ENCODE measurements at places on chromosomes 2 and 18.

GRCh38 chr2:119282996-119283511 lies 59.4 kb downstream of the STEAP3 start:
- no peak for DNase-seq

GRCh38 chr2:72438364-72438763 lies 290.7 kb upstream of the CYP26B1 start:
- DNase-seq, result no peak

DNA sequence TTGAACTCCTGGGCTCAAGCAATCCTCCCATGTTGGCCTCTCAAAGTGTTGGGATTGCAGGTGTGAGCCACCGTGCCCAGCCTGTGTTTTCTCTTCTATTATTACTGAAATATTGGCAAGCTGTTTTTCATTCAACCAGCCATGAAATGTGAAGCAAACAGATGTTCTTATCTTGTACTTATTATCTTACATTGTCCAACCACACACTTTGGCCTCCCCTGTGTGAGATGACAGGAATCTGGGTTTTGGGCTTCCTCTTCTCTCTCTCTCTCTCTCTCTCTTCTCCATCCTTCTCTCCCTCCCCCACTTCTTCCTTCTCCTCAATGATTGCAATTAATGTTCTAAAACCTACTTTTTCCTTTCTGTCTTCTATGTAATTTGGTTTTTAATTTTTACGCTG lies 33.1 kb downstream of the RAMP1 start:
- no peak for DNase-seq

DNA sequence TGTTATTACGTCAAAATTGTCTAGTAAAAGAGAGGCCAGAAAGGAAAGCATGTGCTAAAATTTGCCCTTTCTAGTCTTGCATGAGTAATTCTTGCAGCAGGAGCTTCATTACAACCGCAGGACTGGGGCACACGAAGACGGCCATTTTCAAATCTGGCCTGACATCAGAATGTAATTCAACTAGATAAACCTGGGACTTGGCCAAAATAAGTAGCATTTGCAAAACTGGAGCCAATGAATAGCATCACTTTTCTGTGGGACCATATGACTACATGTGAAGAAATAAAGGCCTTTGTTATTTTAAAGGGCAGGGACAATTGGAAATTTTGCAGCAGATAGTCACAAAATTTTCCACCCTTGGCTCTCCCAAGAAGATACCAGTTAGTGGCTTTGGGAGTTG lies 3.0 kb upstream of the FZD7 start:
- DNase-seq, result no peak

DNA sequence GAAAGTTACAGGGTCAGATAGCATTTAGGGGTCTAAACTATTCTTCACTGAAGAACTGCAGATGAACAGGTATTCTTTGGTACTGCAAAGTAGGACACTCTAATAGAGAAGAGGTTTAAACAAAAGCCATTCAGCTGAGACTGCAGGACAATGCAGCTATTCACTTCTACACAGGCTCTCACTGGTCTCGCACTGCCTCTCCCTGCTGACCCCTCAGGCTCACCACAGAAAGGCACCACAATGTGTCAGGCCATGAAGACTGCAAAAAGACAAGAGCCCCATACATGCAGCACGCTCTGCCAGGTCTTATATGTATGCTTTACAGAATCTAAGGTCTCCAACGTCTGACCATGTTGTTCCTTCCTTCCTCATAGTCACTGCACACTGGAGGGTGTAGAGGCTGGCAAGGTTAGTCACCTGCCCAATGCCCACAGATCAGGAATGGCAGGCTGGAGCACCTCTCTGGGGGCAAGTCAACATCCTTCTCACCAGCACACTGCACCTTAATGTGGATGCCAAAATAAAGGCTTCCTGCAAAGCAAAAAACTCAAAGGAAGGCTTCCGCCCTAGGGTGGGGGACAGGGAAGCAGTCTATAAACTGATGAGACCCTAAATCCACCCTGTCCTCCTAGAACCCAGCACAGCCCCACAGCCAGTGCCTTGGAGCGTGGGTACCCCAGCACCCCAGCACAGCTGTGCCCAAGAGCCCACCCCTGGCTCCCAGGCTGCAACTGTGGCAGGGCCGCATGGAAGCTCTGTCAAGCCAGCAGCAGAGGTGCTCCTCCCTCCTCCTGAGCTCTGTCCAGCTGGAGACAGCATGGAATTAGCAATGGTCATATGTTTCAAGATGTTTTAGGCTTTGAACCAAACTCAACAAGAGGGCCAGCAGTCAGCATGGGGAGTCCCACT lies 10.7 kb upstream of the RNU4ATAC start:
- no peak for DNase-seq

- DNase-seq, result no peak
Observed at GRCh38 chr18:76431437-76432273, 63.4 kb downstream of the ZNF516 start.

- no peak for DNase-seq
Observed at GRCh38 chr18:65288908-65289307, 461.9 kb upstream of the CDH7 start.

DNA sequence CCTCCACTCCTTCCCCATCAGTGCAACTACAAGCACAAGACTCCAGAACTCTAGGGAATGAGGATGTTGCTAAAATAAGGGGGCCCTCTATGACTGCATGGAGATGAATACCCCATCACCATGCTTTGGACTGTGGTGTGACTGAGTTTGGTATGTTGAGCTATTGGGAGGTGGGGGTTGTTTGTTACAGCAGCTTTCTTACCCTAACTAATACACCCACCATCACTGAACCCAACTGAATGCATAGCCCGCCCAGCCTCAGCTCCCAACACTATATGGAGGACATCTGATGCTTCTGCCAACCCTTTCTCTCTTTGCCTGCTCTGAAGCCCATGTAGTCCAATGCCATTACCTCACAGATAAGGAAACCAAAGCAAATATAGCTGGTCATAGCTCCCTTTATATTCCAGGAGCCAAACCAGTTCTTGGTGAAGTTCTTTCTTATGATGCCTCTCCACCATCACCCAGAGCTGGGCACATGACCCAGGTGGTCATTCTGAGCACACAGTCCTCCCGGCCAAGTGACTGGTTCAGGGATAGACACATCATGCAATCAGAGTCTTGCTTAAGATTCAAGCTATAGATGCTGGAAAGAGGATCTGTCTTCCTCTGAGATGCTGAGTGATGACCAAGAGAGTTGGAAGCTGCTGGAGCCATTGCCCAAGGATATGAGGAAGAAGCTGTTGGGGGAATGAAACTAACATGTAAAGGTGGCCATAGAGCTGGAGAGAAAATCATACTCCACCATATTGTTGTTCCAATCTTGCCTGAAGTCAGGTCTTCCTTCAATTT lies 155.6 kb upstream of the HAAO start:
- no peak for DNase-seq

- no peak for DNase-seq
Observed at GRCh38 chr2:108436976-108437375, 12.0 kb upstream of the GCC2 start.

GRCh38 chr18:432791-433190 lies 67.7 kb downstream of the COLEC12 start:
- no peak for DNase-seq

DNA sequence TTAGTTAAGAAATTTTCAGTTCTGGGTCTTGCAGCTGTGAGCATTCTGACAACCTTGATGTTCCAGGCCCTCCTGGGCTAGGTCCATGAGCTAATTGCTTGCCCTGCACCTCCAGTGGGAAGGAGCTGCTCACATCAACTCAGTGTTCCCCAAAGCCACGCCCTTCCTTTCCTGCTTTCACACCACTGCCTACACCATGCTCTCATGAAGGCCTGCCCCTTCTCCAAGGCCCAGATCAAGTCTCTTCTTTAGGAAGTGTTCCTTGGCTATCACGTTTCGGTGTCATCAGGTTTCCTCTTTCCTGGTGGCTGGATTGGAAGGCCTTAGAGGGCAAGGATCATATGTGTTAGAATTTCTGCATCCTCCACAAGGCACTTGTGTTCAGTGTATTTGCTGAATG lies 18.8 kb downstream of the TMEM127 start:
- no peak for DNase-seq

- DNase-seq, result no peak
Observed at GRCh38 chr2:120245520-120246332, 6.9 kb upstream of the RALB start.

DNA sequence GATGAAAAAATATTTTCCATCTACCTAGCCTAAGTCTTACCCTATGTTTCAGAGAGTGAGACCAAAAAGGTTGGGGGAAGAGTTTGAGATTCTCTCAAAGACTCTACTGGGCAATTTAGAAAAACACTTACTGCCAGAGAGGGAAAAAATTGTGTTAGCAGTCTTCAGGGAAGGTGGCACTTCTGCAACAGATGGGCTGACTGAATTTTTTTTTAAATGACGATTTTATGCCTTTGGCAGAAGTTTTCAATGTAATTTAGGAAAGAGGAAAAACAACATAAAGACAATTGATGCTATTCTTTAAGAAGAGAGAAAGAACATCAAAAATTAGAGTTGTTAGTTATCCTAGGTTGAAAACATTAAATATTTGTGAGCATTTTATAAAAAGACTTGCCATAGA lies 1894.5 kb upstream of the PIK3C3 start:
- DNase-seq, result no peak

DNA sequence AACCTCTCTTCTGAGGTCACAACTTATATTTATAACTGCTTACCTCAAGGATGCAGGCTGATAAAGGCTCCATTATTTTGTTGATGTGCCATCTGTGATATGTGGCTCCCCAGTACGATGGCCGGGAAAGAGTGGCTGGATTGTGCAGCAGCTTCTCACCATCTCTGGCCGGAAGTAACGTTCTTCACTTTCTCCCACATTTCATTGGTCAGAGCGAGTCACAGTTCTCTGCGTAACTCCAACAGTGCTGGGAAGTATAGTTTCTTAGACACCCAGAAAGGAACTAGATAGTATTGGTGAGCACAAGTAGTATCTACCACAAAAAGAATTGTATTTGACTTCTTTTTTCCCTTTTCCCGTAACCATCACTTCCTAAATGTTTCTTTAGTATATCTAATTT lies 28.7 kb downstream of the ZSWIM2 start:
- no peak for DNase-seq

DNA sequence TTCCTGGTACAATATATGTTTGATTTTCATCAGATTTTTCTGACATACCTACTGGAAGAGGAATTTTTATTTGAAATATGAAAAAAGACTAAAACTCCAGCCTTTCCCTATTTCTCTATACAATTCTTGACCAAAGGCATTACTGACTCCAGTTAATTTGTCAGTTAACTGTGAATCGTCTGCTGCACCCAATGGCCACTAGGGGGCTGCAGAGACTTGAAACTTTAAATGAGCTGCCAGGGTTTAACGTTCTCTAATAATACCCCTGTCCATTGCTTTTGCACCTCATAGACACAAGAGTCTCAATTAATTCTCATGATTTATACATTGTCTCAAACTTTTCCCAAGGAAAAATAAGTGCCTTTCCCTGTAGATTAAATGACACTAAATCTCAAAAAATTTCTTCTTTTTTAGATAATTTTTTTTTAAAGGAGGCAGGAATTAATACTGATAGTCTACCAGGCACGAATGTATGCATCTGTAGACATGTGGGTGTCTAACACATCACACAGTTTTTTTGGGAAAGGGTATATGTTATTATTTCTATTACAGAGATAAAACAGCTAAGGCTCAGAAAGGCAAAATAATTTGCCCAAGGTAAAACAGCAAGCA lies 1.8 kb upstream of the ALK start:
- no peak for DNase-seq

DNA sequence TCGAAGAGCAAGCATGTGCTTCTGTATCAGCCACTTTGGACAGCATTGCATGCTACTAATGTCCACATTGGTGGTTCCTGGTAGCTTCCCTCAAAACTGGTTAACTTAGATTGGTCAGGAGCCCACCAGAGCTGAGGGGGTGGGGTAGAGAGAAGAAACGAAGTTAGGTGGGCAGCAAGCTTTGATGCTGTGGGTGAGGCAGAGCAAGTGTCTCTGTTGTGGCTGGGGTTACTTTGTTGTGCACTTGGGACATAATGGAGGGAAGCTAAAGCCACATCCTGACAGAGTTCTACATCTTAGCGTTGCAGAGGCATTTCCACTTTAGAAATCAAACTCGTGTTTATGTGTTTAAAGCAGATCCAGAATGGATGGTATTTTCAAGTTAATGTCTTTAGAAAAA lies 82.7 kb downstream of the FAM168B start:
- DNase-seq, result no peak

DNA sequence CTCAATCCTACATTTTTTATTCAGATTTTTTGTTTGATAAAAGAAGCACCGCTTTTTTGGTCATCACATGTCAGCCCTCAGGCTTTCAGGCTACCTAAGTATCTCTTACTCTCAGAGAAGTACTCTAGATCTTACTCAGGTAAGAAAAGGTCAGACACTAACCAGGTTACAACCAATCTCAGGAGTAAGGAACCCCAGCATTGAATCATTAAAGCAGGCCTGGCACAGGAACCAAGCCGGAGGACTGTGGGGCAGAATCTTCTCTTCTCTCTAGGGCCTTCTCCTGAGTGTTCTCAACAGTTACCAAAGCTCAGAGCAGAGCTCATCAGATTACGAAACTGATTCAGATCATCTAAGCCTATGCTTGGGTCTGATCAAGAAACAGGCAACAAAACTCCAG lies 28.2 kb downstream of the RBMS1 start:
- no peak for DNase-seq

DNA sequence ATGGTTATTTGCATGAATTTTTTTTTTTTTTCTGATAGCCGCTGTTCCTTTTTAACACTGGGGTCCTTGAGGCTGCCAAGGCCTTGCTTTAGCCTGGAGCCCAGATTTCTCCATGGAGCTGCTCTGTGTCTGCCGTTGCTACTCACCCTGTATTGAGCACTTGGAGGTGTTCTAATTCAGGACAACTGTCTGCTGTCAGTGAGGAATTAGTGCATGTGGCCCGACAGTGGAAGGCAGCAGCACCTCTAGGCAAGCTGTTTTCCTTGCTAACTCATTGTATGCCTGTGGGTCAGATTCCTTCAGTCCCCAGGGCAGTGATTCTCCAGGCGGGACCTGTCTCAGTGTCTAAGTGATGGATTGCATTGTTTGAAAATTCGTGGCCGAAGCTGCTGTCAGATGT lies 147.7 kb upstream of the DPP10 start:
- no peak for DNase-seq

DNA sequence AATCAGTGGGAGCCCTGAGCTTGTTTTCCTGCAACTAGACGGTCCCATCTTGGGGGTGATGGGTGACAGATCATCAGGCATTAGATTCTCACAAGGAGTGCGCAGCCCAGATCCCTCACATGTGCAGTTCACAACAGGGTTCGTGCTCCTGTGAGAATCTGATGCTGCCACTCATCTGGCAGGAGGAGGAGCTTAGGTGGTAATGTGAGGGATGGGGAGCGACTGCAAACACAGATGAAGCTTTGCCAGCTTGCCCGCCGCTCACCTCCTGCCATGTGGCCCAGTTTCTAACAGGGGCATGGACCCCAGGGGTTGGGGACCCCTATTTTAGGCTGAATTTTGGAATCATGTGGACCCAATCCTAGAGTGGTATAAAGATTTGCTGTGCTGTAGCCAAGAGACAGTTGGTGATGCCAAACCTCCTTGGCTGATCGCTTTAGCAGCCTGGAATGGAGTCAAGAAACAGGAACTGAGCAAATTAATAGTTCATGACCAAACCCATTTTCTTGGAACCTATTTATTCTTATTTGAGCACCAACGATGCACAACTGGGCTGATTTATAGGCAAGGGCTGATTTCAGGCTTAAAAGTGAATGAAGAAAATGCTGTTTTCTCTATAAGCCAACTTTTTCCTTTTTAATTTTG lies 25.7 kb downstream of the LPIN1 start:
- DNase-seq, result no peak

GRCh38 chr2:206802654-206803514 lies 37.5 kb downstream of the FASTKD2 start:
- DNase-seq, result no peak

Data from cerebellar nuclear complex (tissue), 1 donor.